ENCODE measurements at places on chromosomes 7 and 10. TPM values are rescaled to one million over a fixed set of nuclear protein-coding genes. Genes with fewer than 3 reads are reported as not detected.

The INHBA gene
- 1.6 TPM for total RNA-seq

The PRKG1 gene
- 0.43 TPM for total RNA-seq

The H2AZ2 gene
- 51.4 TPM for total RNA-seq

The RHOBTB1 gene
- total RNA-seq: 58.9 TPM

The MSMB gene
- not detected for total RNA-seq

The PROSER2 gene
- total RNA-seq: 11.8 TPM

The GDF10 gene
- total RNA-seq: not detected

The KIAA1549 gene
- total RNA-seq: 14.3 TPM

The NPSR1 gene
- not detected for total RNA-seq

The UBN2 gene
- 9.0 TPM for total RNA-seq

The OGDHL gene
- 0.39 TPM for total RNA-seq

The PGAM2 gene
- not detected for total RNA-seq

The PNLIPRP1 gene
- not detected for total RNA-seq

The HOGA1 gene
- 0.98 TPM for total RNA-seq

The PSD gene
- 2.3 TPM for total RNA-seq

The ASZ1 gene
- total RNA-seq: not detected

Data from placental epithelial cell (primary cell).